ENCODE measurements at places on chromosomes 6 and 20.

- DNase-seq, result no peak
These were observed 82.9 kb upstream of the MAFB start for GRCh38 chr20:40771848-40772511.

- DNase-seq, result no peak
These were observed 427.4 kb upstream of the JAG1 start for GRCh38 chr20:11101243-11101642.

GRCh38 chr6:30730601-30731435, 10.7 kb downstream of the TUBB start:
- peak; percentile 86 for DNase-seq

GRCh38 chr6:137853569-137854213, 13.4 kb upstream of the TNFAIP3 start:
- DNase-seq, result no peak

- DNase-seq, result no peak
These were observed 291.2 kb downstream of the CDH26 start for GRCh38 chr20:60249436-60249835.

DNA sequence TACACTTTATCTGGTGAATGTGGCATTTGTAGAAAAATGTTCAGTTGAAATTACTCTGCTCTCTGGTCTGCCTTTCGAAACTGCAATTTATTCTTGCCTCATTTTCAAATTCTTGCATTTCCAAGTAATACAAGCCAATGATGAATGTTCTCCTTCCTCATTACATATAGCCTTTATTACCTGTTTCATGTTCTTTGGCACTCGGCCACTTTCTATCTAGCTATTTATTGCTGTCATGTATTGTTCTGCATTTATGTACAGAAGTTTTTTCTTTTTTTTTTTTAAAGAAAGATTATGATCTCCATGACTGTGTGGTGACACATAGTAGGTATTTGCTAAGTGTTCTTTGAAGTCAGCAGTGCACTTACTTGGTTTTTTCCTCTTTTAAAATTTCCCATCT, 261.4 kb downstream of the ZFAND3 start:
- no peak for DNase-seq

DNA sequence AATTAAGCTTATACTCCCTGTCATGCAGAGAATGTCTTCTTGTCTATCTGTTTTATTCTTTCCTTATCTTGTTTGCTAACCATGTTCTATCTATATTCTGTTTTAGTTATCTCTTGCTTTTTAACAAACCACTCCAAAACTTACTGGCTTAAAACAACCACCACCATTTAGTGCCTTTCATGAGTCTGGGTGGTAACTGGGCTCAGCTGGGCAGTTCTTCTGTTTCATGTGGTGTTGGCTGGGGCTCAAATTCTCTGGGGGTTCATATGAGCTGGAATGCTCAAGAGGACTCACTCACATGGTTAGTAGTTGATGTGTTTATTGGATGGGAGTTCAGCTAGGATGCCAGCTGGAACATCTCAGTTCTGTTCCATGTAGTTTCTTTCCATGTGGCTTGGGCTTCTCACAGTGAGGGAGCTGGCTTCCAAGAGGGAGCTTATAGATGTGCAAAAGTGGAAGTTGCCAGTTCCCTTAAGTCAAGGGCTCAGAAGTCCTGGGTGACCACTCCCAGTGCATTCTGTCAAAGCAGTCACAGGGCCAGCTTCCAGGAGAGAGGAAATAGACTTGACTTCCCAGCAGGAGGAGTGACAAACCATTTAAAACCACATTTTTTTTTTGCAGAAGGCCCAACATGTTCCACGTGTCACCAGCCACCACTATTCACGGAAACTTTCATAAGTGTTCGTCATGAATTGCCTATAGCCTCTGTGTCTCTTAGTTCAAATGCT, 70.4 kb downstream of the PLCB4 start:
- no peak for DNase-seq

DNA sequence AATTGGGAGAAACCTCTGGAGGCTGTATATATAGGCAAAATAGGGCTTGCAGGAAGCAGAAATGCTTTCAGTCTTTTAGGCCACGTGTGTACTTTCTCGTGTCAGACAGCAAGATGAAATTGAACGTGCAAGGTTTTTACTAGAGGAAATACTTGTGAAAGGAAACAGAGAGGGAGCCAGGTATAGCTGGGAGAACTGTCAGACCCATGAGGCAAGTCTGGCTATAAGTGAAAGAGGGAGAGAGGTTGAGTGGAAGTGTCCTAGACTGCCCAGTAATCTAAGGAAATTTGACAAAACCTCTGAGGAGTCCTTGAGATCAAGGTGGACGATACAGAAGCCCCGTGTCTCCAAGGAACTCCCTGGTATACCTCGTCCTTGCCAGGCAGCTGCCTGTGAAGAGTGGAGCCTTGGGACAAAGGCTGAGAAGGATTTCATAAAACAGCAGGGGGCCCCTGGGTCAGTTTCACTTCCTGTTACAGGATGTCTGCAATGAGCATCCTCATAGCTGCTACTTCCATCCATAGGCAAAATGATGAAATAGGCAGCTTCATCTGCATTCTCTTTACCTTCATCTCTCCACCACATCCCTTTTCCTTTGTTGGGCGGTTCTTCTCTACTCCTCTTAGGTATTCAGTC, 114.4 kb upstream of the MAP3K7 start:
- DNase-seq, result no peak

DNA sequence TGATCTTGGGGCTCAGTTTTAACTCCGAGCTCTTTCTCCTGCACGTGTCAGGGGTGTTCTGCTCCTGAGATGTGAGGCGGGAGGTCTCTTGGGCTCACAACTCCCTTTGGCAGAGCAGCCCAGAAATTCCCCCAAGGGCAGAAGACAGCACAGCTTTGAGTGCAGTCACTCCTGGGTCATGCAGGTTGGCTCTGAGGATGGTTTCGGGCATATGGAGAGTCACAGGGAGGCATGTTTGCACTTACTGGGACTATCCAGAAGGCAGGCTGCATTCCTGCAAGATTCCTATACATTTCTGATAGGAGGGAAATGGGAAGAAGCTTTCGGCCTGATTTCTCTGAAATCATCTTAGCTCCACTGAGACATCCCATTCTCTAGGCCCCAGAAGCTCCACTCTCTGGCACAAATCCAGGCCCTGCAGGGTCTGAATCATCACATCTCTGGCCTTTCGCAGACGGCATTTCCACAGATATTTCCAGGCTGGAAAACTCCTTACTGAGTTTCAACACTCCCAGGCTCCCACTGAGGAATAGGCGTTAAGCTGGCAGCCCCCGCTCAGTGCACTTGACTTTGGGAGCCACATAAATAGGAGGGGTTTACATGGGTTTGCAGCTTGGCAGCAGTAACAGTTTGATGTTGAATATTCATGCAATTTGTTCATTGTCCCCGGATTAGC, 39.7 kb downstream of the AGPAT4 start:
- DNase-seq, result no peak

- no peak for DNase-seq
These were observed 37.3 kb upstream of the TOP1 start for GRCh38 chr20:40991181-40991889.

DNA sequence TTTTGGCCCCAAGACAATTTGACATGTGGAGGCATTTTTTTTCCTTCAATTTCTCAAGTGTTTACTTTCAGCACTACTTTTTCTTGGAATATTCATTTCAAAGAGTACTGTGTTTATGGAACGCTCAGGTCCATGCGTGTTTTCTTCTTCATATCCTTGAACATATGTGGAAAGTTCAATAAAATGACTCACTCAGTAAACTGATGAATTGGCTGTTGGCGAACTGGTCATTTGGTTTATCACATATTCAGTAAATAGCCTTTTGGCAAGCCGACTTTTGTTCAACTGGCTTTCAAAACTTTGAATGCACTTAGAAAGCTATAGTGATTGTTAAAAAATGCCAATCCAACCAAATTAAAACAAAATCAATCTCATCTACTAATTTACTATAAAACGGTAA, 964.6 kb upstream of the SLC35B3 start:
- no peak for DNase-seq

DNA sequence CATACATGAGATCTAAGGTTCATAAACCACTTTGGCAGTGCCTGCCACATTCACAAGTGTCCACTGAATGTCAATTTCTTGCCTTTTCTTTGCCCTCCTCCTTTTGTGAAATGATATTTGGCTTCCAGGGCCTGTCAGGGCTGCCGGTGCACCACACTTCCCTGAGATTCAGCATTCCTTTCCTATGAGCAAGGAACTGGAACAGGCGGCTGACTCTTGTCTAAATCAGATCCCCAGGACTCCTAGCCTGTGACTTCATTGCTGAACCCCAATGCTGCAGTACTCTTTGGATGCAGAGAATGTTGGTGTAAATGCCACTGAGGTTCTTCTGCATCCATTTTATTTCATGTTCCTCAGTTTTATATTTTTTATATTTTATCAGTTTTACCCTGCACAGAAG, 172.2 kb downstream of the ARID1B start:
- DNase-seq, result no peak

DNA sequence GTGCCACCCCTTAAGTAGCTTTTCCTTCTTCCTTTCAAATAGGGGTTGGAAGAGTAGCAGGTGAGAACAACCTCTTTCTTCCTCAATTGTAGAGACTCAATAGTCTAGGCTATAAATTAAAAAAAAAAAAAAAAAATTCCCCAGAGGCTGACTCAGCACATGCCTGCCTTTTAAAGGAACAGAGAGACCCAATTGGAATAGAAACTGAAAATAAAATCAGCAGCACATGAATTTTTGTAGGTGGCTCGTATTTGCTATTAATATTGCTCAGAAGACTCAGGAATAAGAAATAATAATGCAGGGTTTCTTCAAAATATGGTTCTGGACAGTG, 19.3 kb downstream of the TOP1 start:
- DNase-seq, result no peak

DNA sequence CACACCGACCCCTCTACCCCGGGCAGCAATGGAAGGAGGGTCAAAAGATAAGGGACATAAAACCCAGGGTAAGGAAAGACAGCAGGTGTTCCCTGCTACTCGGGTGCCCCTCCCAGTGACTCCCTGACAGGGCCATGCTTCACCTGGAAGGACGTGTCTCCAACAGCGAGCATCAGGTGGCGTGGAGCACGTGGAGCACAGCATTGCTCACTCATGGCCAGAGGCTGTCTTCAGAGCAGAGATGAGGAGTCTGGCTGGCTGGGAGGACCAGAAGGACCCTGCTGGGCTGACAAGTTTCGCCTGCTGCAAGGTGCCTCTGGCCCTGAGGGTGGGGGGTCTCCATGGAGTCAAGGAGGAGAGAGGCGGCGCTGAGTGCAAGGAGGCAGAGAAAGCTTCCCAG, 15.3 kb upstream of the CDH22 start:
- DNase-seq, result no peak

GRCh38 chr6:169886631-169887227, 135.3 kb downstream of the ERMARD start:
- no peak for DNase-seq

GRCh38 chr20:478949-479429, 16.7 kb upstream of the TBC1D20 start:
- DNase-seq, result no peak

DNA sequence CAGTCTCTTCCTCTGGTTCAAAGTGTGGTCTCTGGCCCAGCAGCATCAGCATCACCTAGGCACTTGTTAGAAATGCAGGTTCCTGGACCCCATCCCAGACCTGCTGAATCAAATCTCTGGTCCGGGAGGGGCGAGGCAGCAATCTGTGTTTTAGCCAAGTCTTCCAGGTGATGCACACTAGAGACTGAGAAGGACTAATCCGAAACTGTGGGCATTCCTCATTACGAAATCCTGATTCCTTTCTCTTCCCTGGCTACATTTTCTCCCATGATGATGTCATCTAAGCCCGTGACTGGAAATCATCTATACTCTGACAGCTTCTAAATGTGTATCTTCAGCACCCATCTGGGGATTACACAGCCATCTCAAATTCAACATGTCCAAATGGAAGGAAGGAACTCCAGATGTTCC, 39.7 kb upstream of the PRND start:
- no peak for DNase-seq

DNA sequence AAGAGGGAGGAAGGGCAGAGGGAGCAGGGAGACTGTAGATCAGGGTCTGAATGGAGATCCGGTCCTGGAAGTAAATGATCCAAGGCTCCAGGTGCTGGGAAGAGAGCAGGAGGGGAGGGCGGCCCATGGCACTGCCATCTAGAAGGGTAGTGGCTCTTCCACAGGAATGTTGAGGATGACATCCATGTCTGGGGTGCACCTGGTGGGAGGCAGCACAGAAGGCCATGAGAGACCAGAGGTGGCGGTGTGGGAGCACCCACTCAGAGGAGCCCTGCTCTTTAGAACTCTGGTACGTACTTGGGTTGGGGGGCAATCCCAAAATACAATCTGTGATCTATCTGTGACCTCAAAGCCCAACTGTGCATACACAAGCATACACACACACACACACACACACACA, 13.5 kb downstream of the DEFB132 start:
- DNase-seq, result no peak

GRCh38 chr20:8020314-8021079, 936 bp upstream of the TMX4 start:
- no peak for DNase-seq

DNA sequence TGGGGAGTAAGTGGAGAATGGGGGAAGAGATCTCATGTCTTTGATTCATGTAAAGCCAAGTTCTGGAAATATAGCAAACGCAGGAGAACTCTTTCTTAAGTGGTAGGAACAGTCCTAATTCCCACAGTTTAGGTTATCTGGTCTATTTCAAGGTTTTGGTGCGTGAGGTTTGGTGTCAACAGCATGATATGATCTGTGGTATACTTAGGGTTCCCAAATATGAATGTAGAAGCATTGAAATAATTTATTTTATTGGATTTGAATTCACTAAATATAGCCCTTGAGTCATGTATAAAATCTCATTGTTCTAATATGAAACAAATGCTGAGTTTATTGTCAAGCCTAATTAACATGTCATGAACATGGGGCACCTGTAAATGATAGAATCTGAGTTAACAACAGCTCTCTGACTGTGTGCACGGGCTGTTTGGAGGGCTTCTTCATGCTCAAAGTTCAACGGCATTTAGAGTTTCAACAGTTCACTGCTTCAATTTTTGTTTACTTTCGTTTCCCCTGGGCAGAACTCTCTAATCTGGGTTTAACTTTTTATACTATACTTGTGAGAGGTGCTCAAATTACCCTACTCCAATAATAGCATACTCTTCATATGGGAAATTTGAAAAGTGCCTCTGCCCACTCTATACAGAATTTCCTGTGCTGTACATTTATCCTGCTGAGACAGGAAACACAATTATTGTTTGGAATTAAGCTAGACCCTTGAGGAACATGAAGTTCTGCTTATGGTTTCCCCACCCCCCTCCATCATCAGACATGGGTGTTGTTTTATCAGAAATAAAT, 236.3 kb upstream of the ZNF217 start:
- no peak for DNase-seq

GRCh38 chr6:128403618-128404444, 116.6 kb downstream of the PTPRK start:
- DNase-seq, result no peak

DNA sequence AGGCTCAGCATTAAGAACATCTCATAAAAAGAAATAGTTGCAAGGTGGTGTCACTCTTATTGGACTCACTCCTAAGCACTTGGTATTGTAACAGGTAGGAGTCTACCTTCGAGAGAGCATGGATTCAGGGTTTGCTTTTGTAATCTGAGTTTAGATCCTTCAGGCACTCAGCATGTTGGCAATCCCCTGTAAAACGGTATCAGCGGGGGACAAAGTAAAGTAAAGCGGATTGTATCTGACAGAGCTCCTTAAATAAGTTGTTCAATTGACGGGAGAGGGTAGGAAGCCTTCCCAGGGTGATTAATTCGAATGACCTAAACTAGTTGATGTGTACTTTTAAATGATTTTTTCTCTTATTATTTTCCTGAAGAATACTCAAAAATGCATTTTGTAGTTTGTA, 869.8 kb upstream of the EPHA7 start:
- DNase-seq, result no peak

GRCh38 chr6:52124126-52125121, 37.0 kb upstream of the PKHD1 start:
- DNase-seq, result no peak

- DNase-seq, result no peak
These were observed 620.5 kb downstream of the DOK5 start for GRCh38 chr20:55095745-55096400.

All from stimulated activated CD4-positive, alpha-beta T cell treated with anti-CD3 and anti-CD28 coated beads, Interleukin-15, amount 100 ng/mL, for 48 hours (primary cell).